ENCODE measurements at places on chromosomes 5 and 9.

GRCh38 chr9:30673132-30673531 lies 1711.3 kb upstream of the ACO1 start:
- DNase-seq, result no peak

DNA sequence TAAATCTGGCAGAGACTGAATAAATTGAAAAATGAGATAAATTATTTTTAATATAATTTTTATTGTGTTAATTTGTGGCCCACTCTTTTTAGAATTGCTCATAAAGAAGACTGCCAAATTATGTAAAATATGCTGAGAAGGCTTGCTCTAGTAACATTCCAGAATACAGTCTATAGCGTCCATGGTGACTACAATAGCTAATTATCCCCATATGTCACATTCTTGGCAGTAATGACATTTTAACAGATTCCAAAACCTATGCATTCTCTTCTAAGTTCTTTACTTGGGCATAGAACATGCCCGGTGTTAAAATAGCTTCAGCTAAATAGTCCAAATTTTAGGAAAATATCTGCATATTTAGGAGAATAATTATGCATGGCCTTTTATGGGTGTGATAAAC lies 697.0 kb upstream of the SEMA6A start:
- no peak for DNase-seq

- no peak for DNase-seq
Measured at GRCh38 chr5:40784916-40785315, 13.3 kb downstream of the PRKAA1 start.

GRCh38 chr9:28781481-28781880 lies 1208.2 kb upstream of the C9orf72 start:
- no peak for DNase-seq

GRCh38 chr5:151053796-151054462 lies 26.9 kb downstream of the TNIP1 start:
- DNase-seq, result no peak

- DNase-seq, result no peak
Measured at GRCh38 chr5:58346041-58346440, 113.8 kb downstream of the PLK2 start.

- no peak for DNase-seq
Measured at GRCh38 chr9:19283072-19283710, 52.7 kb downstream of the DENND4C start.

DNA sequence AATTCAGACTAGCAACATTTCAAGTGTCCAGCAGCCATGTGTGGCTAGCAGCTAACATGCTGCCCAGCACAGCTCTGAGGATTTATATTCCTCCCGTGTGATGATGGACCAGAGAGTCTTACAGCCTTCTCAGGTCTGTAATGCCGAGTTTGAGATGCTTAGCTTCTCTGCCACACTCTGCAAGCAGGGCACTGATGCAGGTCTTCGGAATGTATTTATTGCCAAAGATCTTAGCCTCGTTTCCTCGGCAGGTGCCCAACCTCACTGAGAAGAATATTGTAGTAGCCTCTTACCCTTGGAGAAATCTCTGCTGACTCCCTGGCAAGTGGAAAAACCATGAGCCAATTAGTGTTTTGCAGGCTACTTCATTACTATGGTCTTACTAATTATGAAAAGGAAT lies 3.7 kb upstream of the RAI14 start:
- no peak for DNase-seq

GRCh38 chr5:150751096-150751891 lies 7.5 kb downstream of the DCTN4 start:
- DNase-seq, result no peak

DNA sequence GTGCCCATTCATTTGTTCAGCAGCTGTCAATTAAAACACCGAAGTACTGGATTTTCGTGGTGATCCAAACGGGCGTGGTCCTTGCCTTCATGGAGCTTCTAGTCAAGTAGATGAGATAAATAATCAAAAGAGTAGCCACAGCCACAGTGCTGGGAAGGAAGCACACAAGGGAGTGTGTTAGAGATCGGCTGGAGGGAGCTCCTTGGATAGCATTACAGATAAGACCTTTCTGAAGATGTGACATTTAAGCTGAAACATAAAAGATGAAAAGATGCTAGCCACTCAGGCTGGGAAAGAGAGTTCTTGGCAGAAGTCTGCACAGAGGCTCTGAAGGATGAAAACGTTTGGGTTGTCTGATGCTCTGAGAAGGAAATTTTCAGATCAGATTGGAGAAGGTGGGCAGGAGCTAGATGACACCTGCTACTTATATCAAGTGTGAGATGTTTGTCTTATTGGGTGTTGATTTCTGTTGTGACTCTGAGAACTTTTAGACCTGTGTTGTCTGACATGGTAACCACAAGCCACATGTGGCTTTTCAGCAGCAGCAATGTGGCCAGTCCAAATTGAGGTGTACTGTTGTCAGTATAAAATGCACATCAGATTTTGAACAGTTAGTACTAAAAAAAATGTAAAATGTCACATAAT lies 123.9 kb downstream of the TLE4 start:
- no peak for DNase-seq

- no peak for DNase-seq
Measured at GRCh38 chr5:1378866-1379659, 34.2 kb upstream of the CLPTM1L start.

Measured in activated T-helper 1 cell treated with anti-CD3 and anti-CD28 coated beads, Interleukin-2, amount 50 U/mL, for 16 hours (primary cell).